Adrenal gland (tissue), 19 donors: ENCODE measurements at places on chromosomes 7 and 10.

DNA sequence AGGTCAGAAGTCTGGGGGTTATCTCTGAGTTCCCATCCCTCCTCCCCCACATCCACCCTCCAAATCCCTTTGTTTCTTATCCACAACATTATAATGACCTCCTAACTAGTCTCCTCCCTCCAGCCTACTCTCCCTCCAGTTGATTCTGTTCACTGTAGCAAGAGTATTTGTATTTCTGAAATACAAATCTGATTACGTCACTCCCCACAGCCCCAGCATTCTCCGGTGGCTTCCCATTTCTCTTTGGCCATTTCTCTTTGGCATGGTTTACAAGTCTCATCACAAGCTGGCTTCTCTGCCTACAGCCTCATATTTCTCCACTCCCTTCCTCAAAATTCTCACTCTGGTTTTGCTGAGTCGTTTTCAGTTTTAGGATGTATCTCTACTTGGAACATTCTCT is 24.6 kb upstream of the MRPS33 start:
- DNase-seq = no peak

DNA sequence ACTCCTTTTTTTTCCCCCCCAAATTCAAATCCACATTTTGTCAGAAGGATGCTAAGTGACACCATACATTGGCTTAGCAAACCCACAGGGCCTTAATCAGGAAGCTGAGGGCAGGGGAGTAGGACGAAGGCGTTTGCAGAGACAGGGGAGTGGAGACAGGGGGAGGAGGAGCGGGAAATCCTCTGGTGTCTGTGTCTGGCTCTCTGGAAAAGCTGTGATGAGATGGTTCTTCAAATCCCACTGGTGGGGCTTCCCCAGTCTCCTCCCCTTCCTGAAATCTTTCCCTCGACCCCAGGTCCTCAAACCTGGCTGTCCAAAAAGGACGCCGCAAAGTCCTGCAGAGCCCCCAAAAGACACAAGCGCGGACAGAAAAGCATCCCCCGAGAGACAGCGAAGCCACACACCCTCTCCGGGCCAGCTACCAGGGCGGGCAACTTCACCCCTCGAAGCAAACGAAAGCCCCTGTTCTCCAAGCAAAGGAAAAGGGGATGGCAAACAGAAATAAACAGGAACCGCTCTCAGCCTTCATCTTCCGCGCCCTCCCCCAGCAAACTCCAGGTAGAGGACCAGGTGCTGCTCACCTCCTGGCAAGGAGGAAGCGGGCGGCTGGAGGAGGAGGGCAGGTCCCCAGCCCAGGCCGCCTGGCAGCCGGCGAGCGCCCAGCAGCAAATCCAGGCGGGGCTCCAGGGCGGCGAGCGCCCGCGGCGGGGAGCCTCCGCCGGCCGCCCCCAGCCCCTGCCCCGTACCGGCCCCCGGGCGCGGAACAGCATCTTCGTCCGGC is 520 bp downstream of the ELAPOR2 start:
- peak; percentile 13 for DNase-seq

- no peak for DNase-seq
Observed at GRCh38 chr10:4214908-4215307, 429.9 kb upstream of the KLF6 start.

DNA sequence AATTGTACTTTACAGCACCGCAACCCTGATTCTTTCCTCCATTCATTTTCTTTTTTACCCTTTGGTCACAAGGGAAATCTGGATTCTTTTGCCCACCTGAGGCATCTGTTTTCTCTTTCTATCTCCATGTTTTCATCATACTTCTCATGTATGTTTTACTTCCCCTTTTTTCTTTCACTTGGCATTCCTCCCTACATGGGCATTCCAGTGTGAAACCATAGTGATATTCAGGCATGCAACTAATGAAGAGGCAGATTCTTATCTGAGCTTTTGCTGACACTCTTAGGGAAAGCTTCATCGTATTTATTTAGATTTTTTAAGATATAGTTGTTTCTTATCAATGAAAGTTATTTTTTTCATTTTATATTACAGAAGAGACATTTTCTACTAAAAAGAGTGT is 405.2 kb upstream of the TEX47 start:
- DNase-seq = no peak

DNA sequence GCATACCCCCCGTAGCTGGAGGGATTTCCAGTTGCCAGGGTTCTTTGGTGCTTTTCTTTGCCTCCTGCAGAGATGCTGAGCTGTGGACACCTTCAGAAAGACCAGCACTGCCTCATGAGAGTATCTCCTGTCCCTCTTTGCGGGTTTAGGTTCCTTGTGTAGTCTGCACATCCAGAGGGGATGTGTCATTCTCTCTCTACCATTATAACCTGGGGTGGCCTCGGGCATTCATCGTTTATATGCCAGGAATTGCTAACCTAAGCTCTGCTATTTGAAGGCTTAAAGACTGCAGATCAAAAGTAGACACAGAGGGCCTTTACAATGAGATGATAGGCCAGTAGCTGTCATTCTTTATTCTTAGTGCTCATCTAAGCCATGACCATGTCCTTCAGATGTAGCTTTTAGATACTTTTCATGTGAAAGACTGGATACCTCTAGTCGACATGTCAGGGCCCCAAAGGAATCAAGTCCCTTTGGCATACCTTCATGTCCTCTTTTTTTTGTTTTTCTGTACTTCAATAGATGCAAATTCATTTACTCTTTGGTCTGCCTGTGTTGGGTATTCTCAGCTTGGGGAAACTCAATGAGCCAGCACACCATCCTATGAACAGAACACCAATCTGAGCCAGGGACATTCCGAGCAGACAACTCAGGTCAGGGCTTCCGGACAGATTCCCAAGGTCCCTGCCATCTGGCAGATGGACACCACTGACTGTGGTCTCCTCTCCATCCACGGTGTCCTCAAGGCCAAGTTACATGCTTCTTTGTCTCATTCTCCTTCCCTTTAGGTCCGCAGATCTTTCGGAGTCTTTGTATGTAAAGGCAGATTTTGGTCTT is 129.3 kb downstream of the NRF1 start:
- DNase-seq = no peak

GRCh38 chr7:45869426-45869825 is 3.5 kb downstream of the CCDC201 start:
- DNase-seq = no peak

DNA sequence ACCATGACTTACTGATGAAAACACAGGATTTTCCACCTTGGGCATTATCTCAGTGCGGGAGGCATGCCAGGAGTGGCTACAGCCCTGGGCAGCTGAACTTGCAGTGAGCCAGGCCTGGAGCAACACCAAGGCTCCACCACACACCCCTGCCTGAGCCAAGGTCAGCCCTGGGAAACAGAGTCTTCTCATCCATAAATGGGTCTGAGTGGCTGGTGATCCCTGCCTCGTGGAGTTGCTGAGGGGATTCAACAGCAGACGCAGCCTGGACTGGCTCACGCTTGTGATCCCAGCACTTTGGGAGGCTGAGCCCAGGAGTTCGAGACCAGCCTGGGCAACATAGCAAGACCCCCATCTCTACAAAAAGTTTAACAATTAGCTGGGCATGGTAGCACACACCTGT is 32.2 kb downstream of the SPOCK2 start:
- peak; percentile 74 for DNase-seq

- DNase-seq = no peak
Observed at GRCh38 chr10:70786799-70787415, 1.7 kb upstream of the TBATA start.

DNA sequence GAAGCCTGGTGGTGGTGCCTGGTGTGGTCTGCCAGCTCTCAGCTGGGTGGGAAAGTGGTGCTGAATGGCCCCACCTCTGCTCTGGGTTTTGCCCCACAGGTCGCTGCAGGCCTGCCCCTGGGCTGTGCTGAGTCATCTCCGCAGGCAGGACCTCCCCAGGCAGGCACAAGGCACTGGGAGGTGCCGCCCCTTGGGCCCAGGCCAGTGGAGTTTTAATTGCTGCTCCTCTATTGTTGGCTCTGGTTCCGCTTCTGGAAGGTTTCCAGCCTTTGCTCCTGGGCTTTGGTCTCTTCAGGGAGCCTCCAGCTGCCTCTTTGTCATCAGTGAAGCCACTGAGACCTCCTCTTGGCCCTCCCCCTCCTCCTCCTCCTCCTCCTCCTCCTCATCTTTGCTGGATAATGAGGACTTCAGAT is 180.3 kb upstream of the GRB10 start:
- DNase-seq = peak; percentile 58

DNA sequence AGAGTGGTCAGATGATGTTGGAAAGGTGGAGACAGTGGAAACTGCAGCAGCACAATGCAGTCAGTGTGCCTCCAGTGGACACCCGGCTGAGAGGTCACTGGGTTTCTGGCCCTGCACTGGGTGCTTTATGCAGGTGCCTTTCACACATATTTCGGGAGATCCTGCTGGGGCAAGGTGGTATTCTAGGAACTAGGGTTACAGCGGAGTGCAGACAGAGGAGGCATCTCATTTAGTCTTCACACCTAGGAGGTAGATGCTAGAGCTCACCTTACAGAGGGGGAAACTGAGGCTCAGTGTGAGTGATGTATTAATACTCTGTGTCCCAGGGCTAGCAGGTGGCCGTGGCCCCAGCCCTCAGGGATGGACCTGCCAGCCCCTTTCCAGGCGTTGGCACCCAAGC is 103.9 kb upstream of the KCTD7 start:
- DNase-seq = no peak

- no peak for DNase-seq
Observed at GRCh38 chr10:30481603-30482002, 47.6 kb downstream of the MAP3K8 start.

DNA sequence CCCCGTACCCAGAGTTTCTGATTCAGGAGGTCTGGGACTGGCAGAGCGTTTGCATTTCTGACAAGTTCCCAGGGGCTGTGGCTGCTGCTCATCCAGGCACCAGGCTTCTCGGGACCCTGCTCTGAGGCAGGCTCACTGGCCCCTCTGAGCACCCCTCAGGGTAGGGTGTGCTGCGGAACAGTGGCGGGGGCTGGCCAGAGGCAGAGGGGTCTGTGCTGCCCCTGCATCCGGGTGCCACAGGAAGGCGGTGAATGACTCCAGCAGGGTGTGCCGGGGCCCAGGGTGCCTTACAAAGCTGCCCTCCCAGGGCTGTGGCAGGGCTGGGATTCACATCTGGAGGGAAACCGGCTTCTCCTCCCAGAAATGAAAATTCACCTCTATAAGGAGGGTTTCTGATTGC is 77.4 kb downstream of the CHST15 start:
- no peak for DNase-seq

DNA sequence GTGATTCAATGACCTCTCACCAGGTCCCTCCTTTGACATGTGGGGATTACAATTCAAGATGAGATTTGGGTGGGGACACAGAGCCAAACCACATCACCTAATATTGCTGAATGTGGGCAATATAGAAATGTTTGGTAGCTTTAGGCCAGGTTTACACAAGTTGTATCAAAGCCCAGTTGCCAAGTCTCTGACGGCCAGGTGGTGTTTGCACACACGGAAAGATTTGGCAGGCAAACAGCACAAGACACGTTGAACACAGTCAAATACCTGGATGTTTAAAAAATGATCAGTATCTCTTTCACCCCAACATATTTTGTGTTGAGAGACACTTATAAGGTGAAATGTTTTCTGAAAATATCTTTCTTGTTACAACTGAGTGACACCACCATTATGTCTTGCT is 294.4 kb upstream of the MKI67 start:
- DNase-seq = no peak
